Upper lobe of right lung (tissue), 1 donor: ENCODE measurements at places on chromosomes 6 and 20.

GRCh38 chr6:4084444-4085331 is 5.8 kb upstream of the FAM217A start:
- no peak for DNase-seq

DNA sequence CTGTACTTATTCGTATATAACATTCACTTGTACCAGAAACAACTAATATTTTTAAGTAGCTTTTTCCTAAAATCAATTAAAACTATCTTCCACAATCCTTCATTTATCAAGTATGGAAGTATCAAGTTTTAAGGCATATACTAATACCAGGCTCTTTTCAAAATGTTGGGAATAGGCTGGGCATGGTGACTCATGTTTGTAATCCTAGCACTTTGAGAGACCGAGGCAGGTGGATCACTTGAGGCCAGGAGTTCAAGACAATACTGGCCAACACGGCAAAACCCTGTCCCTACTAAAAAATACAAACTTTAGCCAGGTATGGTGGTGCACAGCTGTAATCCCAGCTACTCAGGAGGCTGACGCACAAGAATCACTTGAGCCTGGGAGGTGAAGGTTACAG is 25.7 kb upstream of the PLN start:
- DNase-seq = no peak

- peak; percentile 74 for DNase-seq
Measured at GRCh38 chr20:49045440-49046086, 549 bp upstream of the CSE1L start.

DNA sequence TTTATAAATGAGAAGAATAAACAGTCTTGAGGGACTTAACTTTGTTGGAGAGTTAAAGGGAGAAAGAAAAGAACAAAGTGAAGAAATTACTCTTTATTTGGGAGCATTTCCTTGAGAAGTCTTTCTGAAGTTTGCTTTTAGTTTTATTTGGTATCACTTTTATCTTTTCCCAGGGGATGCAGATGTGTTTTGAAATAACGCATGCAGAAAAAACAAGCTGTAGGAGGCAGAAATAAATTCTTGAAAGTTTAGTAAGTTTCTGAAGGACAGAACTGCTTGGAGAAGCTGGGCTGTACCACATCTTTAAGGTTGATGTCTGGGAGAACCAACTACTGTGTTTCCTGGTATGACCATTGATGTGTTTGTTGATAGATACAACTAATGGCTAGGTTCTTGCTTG is 75.0 kb downstream of the PLCB4 start:
- DNase-seq = no peak

DNA sequence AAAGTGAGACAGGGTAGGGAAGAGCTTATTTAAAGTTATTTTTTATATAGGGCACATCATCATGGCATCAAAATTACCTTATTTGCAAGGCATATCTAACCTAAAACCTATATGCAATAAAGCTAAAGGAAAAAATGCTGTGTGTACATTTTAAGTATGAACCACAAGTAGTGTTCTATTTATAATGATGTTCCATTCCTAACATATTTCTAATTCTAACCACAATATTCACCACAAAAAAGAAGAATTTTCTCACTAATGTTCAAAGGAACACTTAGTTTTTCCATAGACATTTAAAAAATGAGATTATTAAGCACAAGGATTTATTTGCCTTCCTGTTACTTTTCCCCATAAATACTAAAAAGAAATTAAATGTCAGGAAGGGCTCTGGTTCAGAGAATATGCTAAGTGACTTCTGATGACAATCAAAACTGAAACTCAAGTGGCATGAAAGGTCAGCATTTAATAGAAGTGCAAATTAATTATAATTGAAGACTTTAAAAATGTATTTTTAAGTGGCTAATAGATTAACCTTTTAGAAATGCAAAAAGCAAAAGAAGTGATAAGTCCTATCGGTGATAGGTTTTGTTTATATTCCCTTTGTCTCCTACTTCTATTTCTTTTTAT is 25.1 kb downstream of the GPR63 start:
- DNase-seq = no peak

GRCh38 chr6:104750449-104750848 is 109.3 kb downstream of the HACE1 start:
- DNase-seq = no peak

DNA sequence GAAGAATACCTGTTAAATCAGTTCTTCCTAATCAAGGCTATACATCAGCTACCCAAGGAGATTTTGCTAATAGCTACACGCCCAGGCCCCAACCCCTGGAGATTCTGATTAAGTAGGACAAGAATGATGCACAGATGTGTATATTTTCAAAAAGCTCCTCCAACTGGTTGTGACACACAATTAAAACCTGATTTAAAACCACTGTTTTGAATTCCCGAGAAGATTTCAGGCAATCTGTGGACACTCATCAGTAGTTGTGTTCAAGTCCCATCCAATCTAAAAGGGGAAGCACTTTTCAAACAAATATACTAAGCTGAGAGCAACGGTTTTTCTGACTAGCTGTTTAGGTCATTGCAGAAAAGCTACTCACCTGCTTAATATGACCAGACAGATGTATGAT is 118.9 kb upstream of the NHSL1 start:
- no peak for DNase-seq

- DNase-seq = no peak
Measured at GRCh38 chr20:909641-910040, 6.5 kb downstream of the ANGPT4 start.

DNA sequence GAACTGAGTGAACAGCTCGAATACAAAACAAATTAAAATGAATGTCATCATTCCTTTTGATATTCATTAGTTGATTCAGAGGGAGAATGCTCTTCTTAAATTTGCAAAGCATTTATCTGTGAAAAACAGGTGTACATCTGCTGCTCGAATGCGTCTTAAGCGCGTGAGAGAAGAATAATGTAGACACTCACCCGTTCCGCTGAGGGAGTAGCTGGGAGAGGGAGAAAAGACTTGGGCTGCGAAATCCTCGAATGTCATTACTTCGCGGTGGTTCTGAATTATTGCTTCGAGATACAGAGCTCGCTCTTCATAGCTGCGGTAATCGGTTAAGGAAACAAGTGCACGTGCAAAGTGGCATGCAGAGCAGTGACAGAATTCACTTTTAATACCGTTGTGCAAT is 43.9 kb downstream of the INSM1 start:
- no peak for DNase-seq

- no peak for DNase-seq
Measured at GRCh38 chr6:30767944-30768301, 23.6 kb upstream of the IER3 start.

- no peak for DNase-seq
Measured at GRCh38 chr6:93176070-93176469, 243.3 kb downstream of the EPHA7 start.

- no peak for DNase-seq
Measured at GRCh38 chr6:163324688-163325389, 89.7 kb upstream of the QKI start.

DNA sequence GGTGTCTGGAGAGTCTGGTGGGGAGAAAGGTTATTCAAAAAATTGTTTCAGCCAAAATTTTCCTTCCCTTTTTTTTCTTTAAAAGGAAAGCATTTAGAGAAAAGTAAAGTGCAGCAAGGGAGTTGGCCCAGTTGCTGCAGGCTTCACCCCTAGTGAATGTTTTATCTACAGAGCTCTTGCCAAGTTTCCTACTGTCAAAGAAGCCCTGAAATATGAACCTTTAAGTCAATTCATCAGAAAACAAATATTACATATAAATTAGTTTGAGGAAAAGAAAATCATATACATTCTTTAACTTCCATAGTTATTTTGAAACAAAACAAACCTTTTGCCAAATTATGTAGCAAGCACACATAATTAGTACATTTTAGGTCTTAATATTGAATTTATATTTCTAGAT is 25.0 kb upstream of the HMGCLL1 start:
- no peak for DNase-seq

DNA sequence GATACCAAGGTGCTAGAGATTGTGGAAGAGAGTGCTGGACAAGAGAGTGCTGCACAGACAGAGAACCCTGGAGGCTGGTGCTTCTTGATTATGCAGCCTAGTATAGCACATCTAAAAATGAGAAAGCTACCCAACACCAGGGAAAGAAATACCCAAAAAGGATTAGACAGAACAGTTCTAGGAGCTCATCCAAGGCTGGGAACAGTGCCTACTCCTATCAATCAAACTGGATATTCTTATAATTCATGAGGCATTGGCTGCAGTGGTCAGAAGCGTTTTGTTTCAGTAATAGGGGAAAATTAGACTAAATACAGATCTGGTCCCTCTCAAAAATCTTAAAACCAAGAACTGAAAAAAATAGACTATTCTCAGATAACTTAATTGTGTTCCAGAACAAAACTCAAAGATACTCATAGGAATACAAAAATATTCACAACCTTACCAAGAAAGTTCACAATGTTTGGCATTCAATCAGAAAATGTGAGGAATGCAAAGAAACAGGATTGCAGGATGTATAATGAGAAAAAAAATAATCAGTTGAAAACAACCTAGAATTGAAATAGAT is 222.9 kb downstream of the EPHA7 start:
- no peak for DNase-seq

GRCh38 chr6:105151644-105152043 is 28.2 kb downstream of the POPDC3 start:
- DNase-seq = no peak

DNA sequence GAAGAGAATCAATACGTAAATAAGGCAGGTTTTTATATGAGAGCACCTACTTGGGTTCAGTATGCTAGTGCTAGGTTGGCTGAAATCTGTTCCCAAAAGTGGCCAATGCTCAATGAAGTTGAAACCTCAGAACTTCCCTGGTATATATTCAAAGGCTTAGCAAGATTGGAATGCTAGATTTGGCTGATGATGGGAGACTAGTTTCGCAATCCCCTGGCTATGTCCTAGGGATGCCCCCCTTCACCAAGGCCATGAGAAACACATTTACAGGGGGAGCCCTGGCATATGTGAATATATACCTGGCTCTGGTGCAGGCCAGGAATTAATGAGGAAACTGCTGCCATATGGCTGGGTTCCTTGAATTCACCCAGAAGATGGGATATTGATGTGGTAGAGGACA is 142.4 kb upstream of the C6orf118 start:
- DNase-seq = no peak

GRCh38 chr6:32087574-32088486 is 21.3 kb downstream of the TNXB start:
- DNase-seq = peak; percentile 91

DNA sequence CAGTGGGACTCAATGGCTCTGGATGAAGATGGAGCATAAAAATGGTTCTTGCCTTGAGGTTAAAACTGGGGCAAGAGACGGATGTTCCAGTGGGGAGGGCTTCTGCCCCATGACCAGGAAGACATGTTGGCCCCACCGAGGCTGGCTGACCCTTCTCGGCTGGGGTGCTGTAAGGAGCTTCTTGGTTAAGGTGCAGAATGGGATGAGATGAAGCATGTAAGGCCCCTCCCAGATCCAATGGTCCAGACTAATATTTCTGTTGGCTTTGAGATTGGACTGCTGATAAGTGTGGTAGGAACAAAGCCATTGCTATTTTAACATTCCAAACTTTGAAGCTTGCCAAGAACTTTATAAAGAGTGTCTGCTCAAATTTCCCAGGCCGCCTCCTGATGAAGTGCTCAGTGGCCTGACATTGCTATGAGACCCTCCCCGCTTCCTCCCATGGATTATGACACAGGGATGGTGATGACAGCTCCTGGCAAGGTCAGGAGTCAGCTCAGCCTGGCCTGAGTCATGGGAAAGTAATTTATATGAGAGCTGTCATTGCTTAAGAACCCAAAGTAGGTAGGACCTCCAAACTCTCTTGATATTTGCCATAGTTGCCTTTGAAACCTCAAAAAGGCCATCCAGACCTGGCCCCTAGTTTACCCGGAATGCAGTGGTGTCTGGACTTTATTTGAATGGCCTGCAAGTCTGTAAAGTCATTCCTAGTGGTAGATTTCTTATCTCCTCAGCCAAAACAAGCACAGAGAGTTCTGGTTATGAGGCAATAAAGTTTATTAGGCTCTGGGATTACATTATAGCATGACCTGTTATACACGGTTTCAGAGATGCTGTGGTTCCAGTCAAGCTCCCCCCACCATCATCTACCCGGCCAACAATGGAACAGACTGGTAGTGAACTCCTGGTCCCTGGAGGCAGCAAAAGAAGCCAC is 55.2 kb downstream of the TGM2 start:
- DNase-seq = no peak

DNA sequence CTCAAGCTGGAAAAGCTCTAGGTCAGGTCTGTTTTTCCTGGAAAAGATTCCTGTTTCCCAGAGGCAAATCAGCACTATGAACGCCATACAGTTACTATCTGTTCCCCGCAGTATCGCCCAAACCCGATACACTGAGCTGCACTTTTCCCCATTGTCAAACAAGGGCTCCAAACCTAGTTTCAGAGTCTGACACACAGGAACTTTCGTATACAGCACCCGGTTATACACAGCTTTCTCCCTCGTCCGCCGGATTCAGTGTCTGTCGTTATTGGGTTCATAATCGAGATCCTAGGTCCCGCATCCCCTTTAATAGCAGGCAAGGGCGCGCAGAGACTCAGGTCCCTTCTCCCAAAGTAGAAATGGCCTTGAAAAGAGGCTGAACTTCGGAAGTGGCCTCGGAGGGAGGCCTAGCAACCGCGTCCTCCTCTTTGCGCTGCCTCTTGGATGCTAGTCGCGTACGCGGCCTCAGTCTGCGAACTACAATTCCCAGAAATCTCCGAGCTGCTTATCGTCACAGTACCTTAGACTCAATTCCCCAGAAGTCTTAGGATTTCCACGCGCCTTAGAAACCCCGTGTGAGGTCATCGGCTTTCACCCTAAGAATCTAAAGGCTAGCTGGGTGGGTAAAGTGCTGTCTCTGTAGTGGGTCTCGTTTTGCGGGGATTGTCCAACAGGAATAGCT is 34.2 kb downstream of the ZNF391 start:
- no peak for DNase-seq

GRCh38 chr6:134880487-134881190 is 69.3 kb downstream of the ALDH8A1 start:
- no peak for DNase-seq

DNA sequence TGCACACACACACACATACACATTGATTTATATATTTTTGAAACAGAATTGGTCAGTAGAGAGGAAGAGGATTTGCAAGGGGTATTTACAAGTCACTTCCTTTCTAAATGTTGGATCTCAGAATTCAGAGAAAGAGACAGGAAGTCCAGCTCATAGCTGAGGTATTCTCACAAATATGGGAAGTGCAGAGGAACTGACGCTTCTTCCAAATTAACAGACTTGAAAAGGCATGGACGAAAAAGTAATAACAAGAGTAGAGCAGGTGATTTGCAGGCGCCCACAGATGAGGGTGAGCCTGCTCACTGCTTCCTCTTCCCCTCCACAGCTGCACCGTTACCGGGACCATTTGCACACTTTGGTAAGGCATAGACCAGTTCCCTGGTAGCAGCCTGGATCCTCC is 246.4 kb downstream of the PHACTR1 start:
- DNase-seq = no peak

GRCh38 chr6:40874495-40874894 is 164.5 kb downstream of the UNC5CL start:
- no peak for DNase-seq

- no peak for DNase-seq
Measured at GRCh38 chr6:83309344-83309743, 116.2 kb downstream of the RWDD2A start.

GRCh38 chr20:22243067-22243466 is 341.3 kb downstream of the FOXA2 start:
- DNase-seq = no peak

GRCh38 chr6:154721460-154721859 is 11.8 kb upstream of the SCAF8 start:
- no peak for DNase-seq

- DNase-seq = no peak
Measured at GRCh38 chr6:127971386-127971785, 70.5 kb upstream of the THEMIS start.

GRCh38 chr6:35543459-35544193 is 30.9 kb upstream of the TULP1 start:
- DNase-seq = peak; percentile 77
